Left renal pelvis (tissue), 4 donors: ENCODE measurements at places on chromosomes 6 and 20. TPM values are rescaled to one million over a fixed set of nuclear protein-coding genes. Genes with fewer than 3 reads are reported as not detected.

Gene CYP21A2
- 0.76 TPM for polyA plus RNA-seq

Gene HTR1B
- polyA plus RNA-seq: 0.07 TPM

GRCh38 chr6:90086517-90086916 lies 192.2 kb downstream of the GJA10 start:
- no peak for DNase-seq

DNA sequence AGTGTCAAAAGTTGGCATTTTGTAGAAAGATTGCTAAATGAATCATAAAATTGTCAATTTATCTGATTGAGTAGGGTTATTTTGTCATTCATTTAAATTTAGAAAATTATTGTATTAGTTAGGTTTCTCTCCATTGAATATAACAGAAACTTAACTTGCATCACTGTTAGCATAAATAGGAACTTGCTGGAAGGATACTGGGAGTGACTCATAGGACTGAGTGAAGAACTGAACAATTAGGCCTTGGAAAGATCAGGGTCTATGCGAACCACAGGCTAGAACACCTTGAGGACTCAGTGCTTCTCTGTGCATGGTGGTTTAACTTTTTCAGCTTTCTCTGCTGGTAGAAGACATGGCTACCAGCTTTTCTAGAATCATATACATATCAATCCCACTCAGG lies 67.7 kb upstream of the IFNGR1 start:
- no peak for DNase-seq

- no peak for DNase-seq
These were observed 12.8 kb upstream of the SERPINB1 start for GRCh38 chr6:2854396-2854982.

- DNase-seq: no peak
These were observed 71.9 kb downstream of the RSPH3 start for GRCh38 chr6:158928068-158928467.

DNA sequence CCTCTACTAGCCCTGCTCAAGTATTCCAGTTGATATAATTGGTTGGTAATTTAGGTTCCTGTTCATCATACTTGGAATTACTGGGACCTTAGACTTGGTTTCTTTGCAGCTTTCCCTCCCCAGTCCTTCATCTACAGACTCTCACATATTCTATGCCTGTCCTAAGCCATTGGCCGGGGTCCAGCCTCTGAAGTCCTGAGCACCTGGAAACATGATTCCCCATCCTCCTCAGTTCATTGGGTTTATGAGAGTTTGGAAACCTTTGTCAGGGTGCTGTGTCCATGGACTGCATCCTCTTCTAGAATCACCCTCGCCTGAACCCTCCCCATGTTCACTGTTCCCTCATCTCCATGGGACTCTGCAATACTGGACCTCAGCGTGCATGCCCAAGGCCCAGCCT lies 8.8 kb downstream of the GSTA2 start:
- DNase-seq: no peak

DNA sequence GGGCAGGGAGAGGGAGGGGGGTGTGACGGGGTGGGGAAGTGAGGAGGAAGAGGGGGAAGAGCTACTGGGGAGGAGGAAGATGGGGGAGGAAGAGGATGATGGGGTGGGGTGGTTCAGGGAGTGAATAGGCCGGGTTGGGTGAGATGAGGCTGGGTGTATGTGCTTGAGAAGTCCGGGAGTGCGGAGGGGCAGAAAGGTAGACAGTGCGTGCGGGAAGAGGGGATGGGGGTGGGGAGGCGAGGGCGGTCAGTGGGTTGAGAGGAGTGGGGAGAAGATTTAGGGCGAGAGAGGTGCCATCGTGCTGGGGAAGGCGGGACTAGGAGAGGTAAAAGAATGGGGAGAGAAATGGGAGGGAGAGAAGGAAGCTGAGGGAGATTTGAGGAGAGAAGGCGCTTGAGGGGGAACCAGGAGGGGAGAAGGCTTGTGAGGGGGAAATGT lies 30.9 kb upstream of the NOTCH4 start:
- DNase-seq: no peak

DNA sequence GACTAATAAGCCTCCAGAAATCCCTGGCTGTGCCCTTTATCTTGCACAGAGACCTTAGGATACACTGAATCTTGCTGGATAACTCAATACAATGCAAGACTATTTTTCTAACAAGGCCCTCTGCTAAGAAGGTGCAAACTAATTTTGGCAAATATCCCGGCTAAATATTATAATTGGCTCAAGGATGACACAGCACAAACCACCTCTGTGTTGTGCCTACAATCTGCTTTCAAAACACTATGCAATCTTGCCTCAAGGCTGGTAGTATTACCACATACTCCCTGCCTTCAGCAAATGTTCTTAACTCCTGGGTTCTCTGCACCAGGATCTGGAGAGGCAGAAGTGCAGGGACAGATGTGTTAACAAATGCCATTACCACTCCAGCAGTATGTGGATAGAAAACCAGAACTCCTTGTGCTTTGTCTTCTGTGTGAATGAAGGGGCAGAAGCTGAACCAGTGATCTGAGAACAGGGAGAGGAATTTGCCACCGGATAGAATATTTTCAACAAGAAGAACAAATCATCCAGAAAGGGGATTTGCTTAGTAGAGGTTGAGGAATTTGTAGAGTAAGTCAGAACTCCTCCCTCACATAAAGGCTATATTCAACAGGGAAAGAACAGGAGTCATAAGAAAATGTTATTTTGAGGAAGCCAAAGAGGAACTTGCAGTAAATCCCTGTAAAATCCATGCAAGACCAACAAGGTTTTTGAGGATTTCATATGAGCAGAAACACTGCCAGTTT lies 74.1 kb upstream of the SLC4A11 start:
- no peak for DNase-seq

GRCh38 chr6:46894433-46894832 lies 27.3 kb downstream of the ADGRF5 start:
- DNase-seq: no peak

Gene TFAP2A
- 0.85 TPM for polyA plus RNA-seq

Gene HMGCLL1
- polyA plus RNA-seq: 2.8 TPM

DNA sequence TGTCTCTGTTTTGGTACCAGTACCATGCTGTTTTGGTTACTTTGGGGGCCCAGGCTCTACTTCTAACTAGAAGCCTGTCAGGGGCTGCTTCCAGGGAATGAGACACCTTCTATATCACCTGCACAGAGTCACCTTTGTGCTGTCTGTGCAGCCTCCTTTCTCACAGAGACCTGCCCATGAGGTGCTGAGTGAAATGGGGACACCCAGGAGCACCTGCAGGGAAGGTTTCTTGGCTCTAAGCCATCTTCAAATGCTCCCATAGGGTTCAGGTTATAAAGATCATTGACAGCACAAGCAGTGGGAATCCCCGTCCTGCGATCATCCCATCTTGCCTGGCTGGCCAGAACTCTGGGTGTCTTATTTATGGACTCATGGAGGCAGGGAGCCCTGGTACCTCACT lies 19.1 kb downstream of the GABRR2 start:
- DNase-seq: no peak

DNA sequence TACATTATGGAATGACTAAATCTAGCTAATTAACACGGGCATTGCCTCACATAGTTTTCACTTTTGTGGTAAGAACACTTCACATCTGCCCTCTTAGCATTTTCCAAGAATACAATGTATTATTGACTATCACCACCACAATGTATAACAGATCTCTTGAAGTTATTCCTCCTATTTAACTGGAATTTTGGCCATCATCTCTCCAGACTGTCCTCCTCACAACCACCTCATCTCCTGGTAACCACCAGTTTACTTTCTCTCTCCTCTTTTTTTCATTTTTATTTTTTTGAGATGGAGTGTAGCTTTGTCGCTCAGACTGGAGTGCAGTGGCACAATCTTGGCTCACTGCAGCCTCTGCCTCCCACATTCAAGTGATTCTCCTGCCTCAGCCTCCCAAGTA lies 8.2 kb upstream of the SHLD1 start:
- no peak for DNase-seq

- DNase-seq: no peak
These were observed 70.9 kb downstream of the ATP9A start for GRCh38 chr20:51697096-51697826.

Gene PNISR
- 238 TPM for polyA plus RNA-seq

GRCh38 chr6:85892346-85892745 lies 249.7 kb upstream of the SYNCRIP start:
- DNase-seq: no peak

Gene SLC22A2
- 0.52 TPM for polyA plus RNA-seq

DNA sequence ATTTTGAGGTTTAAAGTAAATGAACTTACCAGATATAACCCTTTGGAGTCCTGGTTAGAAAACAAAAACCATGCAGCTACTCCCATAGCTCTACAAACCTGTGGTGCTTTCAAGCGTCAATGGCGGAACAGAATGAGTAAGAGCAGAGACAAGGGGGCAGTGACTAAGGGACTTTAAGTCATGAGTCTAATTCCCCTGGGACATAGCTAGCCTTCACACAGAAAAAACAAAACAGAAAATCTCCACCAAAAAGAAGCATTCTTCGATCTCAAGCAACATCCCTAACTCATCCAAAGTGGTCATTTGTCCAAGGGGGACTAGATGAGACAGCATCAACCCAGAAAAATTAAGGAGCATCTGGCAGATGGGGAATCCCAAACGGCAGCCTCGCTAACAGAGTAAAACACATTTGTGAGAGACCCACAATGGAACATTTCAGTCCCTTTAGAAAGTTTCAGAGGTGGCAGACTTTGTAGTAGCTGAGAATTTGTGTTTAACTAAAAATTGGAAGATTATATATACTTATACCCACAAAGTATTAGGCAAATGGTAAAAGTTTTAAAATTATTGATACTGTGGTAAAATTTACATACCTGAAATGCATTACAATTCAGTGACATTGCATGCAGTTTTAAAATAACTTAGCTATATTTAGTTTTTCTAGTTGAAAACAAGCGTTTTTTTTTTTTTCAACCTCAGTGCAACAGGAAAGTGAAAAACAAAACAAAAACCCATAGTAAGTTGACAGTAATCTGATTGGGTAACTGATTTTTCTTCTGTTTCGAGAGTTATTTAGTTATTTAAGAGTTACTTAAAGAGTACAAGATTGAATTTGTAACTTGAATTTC lies 67.5 kb downstream of the KCNQ5 start:
- no peak for DNase-seq

GRCh38 chr6:11292594-11293236 lies 60.2 kb upstream of the NEDD9 start:
- DNase-seq: no peak

- DNase-seq: no peak
These were observed 125.7 kb downstream of the ANKS1A start for GRCh38 chr6:35014786-35015185.

DNA sequence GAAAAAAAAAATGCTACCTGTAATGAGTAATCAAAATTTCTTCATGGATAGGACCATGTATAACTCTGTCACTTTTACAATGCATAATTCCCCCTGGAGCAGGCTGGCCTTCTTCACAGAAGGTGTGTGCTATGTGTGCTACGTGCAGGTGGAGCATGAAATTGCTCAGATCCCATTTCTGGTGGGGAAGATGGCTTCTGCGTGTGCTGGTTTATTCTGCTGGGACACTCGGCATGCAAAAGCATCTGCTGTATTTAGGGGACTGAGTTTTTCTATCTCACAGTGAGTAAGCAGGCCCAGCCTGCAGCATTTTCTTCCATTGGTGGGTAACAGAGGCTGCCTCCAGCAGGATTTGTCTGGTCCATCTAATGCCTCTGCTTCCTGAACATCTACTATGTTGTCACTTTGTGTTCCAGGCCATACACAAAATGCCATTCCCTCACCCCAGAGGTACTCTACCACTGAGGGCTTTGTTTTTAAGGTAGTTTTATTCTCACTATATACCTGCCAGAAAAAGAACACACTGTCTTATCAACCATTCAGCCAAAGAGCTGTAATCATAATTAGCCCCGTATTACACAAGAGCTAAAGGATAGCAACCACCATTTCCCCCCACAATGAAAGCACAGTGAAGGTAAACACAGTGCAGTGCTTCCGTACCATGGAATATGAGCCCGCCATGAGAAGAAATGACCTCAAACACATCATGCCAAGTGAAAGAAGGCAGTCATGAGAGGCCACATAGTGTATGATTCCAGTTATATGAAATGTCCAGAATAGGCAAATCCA lies 62.4 kb downstream of the SYNDIG1 start:
- no peak for DNase-seq

DNA sequence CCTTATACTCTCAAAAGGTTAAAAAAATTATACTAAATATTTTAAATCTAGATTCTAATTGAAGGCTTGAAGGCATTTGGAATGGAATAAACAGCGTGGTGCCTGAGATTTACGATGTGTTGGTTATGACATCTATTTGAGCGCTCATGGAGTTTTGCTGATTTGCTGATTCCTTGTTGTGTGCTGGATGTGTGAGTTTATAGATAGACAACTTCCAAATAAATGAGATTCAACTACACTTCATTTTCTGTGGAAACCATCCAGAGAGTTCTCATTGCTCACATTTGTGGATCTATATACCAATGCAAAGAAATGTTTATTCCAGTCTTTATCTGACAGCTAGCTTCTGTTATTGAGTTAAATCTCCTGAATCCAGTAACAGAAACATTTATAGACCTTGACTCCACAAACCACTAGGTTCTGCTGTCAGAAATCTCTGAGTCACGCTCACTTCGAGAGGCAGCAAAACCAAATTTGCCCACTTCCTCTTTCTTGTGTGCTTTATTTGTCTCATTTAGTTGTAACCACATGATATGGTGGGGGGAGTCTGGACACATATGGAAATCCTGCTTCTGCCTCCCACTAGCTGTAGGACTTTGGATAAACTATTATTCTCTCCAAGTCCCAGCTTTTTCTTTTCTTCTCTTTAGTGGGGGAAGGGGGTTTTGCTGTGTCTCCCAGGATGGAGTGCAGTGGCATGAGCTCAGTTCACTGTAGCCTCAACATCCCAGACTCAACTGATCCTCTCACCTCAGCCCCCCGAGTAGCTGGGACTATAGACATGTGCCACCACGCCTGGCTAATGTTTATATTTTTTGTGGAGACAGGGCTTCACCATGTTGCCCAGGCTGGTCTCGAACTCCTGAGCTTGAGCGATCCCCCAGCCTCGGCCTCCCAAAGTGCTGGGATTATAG lies 54.5 kb downstream of the IPCEF1 start:
- no peak for DNase-seq

DNA sequence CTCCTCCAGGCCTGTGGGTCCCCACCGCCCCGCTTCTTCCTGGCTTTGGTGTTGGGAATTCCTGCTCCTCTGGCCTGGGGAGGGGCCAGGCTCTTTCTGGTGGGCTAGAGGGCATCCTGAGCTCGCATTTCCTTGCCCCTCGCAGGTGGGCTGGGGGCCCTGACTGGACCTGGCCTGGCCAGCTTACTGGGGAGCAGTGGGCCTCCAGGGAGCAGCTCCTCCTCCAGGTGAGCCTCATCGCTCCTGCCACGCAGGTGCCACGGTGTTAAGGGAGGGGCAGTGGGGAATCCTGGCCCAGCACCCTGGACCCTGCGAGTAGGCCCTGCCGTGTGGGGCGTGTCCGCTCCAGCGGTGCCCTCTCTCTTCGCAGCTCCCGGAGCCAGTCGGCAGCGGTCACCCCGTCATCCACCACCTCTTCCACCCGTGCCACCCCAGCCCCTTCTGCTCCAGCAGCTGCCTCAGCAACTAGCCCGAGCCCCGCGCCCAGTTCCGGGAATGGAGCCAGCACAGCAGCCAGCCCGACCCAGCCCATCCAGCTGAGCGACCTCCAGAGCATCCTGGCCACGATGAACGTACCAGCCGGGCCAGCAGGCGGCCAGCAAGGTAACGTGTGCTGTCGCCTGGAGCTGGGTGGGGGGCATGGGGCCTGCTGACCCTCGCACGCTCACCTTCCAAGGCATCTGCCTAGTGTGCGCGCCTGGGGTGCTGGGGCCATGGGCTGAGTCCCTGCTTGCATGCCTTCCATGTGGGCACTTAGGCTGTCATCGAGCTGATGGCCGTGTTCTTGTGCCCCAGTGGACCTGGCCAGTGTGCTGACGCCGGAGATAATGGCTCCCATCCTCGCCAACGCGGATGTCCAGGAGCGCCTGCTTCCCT lies 4.7 kb downstream of the ADRM1 start:
- no peak for DNase-seq

GRCh38 chr20:37385176-37385575 lies 39.2 kb downstream of the SRC start:
- no peak for DNase-seq
